Fibroblast of skin of left quadriceps (primary cell): ENCODE measurements at places on chromosomes 4 and X.

DNA sequence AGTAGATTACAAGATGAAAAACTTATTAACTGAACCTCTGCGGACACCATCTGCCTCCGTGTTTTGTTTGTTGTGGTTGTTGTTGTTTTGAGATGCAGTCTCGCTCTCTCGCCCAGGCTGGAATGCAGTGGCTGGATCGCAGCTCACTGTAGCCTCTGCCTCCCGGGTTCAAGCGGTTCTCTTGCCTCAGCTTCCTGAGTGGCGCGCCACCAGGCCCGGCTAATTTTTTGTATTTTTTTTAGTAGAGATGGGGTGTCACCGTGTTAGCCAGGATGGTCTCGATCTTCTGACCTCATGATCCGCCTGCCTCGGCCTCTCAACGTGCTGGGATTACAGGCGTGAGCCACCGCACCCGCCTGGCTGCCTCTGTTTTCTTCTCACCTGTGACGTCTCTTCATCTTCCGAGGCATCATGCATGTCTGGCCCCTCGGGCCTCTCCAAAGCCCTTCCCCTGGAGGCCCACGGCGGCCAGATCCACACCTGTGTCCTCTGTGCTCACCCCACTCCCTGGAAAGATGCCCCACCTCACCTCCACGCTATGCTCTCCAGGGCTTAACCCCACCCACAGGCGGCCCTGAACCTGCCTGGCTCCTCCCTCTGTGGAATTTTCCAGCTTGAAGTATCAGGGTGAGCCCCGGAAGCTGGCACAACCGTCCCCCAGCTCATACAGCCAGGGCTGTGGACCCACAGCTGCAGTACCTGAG, 77.0 kb upstream of the MXD4 start:
- no peak for DNase-seq

DNA sequence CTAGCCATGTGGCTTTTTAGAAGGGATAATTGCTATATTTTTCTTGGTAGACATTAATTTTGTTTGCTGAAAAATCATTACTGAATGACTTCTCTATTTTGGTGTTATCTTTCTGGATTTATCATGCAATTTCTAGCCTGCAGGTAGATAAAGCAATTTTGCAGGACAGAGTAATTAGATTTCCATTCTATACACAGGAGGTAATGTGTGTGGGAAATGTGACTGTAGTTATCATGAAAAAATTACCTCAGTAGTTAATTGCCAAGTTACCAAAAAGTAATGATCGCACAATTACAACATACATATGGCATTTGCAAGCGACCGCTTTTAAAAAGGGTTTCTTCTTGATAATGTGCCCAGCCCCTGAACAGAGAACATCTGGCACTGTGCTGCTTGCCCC, 66.1 kb downstream of the KIT start:
- no peak for DNase-seq

GRCh38 chrX:13005661-13006473, 31.0 kb downstream of the TMSB4X start:
- no peak for DNase-seq

- DNase-seq, result no peak
These were observed 397.6 kb upstream of the TENM3 start for GRCh38 chr4:181845617-181846016.

DNA sequence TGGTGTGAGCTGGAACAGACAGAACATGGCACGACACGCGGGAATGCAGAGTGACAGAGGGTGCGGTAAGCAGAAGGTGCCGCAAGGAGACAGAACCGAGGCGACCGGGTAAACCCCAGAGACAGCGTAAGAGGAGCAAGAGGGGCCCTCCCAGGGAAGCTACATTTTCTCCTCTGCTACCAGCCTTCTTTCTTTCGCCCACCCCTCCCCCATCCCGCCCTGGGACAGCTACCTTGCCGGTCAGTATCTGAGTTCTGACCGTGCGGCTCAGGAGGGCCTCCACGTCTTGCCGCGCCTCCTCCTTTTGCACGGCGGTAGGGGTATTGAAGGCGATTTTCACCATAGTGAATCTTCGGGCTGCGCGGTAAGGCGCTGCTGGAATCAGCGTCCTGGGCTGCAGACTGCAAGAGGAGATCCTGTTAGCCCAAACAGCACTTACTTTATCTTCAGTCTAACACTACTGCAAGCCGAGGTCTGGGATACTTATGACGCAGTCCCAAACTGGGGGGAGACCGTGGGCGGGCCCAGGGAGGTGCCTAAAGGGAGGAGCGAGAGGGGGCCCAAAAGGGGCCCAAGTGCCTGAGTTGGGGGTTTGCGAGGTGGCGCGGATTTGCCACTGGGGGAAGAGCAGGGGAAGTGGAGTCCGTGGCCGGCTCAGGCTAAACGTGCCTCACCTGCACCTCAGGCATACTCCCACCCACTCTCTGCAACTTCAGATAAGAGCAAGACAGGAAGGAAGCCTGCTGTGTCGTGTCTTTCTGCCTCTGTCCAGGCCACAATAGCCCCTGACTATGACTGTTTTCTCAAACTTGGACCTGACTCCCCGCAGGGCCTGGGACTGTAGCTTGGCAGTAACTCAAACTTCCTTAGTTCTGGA, at the start of gene ITM2A:
TSS of gene ITM2A (minus strand) at position 462 of the 877 bp plus-strand sequence. CDS start at position 343, 119 bp downstream.
- no peak for DNase-seq

DNA sequence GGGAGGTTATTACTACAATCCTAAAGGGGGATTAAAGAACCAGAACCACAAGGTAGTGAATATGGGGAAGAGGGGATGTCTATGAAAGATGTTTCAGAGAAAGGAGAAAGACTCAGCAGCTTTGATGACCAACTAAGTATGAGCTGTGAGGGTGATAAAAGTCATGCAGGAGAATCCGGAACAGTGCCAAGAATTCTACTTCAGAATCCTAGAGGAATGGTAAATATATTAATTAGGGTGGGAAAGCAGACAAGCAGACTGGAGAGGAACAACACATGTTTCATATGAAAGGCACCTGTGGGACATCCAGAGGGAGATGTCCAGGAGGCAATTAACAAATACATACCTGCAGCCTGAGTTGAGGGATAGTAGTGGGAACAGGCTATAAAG, 642.2 kb upstream of the DIPK2B start:
- no peak for DNase-seq

GRCh38 chrX:124300405-124300804, 32.1 kb upstream of the TEX13D start:
- DNase-seq, result no peak

DNA sequence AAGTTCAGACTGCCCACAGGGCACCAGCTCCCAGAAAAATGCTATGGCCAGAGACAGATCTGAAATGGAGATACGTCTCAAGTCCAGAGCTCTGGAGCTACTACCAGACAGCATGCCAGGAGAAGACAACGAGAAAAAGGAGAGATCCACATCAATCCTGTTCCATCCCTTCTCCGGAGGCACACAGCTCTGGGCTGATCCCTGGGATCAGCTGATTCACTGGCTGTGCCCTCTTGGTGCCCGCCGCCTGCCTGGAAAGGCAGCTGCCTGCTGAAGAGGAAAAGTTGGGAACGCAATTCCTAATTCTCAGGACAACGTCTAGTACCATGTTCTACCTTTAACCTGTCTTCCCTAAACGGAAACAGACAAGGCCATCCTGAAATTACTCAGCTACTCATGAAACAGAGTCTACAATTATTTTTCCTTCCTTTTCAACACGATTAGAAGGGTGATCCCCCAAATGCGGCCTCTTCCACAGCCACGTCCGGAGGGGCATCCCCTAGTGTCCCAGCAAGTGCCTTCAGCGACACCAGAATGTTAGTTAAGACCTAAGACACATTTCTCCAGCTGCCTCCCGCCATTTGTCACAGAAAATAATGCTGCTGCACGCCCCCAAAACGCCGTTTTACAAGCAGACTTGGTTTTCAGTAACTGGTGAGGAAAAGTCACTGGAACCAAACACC, 2.4 kb downstream of the ZFYVE28 start:
- DNase-seq, result no peak

- no peak for DNase-seq
These were observed 146.4 kb downstream of the PALLD start for GRCh38 chr4:168643111-168643795.

- no peak for DNase-seq
These were observed 117.8 kb upstream of the NKX1-1 start for GRCh38 chr4:1523907-1524636.

DNA sequence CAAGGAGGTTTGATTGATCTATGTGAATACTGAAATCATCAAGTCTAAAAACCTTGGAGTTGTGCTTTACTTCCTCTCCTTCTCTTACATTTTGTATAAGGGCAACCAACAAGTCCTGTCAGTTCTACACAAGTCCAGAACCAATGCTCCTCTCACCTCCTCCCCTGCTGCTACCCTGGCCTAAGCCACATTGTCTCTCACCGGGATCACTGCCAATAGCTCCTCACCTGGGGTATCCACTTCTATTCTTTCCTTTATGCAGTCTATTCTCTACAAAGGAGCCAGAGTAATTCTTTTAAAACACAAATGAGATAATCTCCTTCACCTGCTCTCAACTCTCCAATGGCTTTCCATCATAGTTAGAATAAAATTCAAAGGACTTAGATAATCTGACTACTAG, 13.3 kb upstream of the ARHGEF6 start:
- DNase-seq, result no peak

GRCh38 chrX:126701380-126701779, 118.1 kb upstream of the PRR32 start:
- no peak for DNase-seq

- no peak for DNase-seq
These were observed 1.1 kb downstream of the BMPR1B start for GRCh38 chr4:94758700-94759399.

DNA sequence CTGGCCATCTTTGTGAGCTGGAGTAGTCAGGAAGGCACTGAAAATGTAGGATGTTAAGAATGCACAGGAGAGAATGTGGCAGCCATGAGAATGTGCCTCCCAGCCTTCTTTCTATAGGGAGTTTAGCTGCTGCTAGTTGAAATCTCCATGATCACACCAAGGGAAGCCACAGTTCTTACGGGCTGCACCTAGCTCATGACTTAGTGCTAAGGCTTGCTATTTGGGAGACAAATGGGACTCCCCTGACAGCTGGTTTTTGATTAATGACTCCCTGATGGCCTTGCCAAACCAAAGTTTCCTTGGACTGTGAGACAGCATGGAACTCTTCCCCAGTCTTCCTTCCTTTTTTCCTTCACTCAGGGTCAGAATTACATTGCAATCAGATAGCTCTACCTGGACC, 9.2 kb downstream of the CTSO start:
- no peak for DNase-seq

GRCh38 chr4:104740161-104740560, 245.5 kb upstream of the CXXC4 start:
- no peak for DNase-seq

- DNase-seq, result no peak
These were observed 1023.1 kb downstream of the SH3BGRL start for GRCh38 chrX:82224961-82225360.

DNA sequence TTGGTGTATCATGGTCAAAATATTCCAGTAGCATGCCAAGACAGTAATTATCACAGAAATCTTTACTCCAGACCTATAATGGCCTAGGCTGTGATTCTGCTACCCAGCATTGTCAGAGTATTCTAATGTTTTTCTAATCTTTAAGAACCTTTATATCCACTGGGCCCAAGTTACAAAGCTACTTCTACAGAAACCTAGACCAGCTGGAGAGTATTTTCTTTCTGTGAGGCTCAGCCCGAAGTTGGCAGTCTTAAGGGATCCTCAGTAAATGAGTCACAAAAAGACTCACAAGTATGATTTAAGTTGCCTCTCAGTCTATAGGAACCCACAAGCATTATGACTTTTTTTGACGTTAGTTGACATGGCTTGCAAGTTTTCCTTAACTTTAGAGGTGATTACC, 638.5 kb upstream of the FAM241A start:
- DNase-seq, result peak; percentile 65

- DNase-seq, result no peak
These were observed 22.4 kb downstream of the TLR2 start for GRCh38 chr4:153706519-153706918.

DNA sequence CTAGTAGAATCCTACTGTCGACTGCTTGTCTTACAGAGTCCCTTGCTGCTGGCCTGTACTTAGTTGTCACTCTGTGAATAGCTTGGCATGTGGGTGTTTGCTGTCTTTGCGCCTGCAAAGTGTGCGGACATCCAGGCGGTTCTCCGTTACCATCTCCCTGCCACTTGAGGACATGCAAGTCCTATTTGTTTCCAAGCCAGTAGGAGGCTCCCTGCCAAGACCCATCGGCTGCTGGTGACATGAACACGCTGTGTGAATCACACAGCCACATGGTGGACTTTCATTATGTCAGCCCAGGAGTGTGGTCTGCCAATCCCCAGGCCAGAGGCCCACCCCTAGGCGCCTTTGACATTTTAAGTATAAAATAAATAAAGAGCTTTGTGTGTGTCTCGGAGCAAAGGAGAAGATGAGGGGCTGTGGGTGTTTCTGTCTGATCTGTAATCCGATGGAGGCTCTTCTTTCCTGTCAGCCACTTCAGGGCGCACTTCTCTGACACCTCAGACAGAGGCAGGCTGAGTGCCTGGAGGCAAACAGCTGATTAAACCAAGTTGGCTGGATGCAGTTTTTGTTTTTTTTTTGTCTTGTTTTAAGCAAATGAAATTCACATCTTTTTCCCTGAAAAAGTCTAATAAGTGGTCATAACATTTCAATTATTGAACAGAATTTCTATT, 51.5 kb downstream of the ALPK1 start:
- peak; percentile 3 for DNase-seq

DNA sequence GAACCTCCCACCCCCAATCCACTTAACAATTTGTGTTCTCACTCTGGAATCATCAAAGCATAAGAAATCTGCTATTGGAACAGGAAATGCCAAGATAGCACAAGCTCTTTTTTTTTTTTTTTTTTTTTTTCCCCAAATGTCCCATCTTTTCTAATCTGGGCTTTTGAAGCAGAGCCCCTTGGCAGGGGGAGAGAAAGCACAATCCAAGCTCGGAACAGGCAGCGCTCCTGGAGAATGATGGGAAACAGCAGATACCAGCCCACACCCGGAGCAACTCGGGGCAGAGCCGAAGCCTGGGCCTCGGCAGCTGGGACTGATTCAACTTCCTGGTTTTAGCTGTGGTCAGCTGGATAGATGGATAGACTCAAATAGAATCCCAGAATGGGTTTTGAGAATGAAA, 235.1 kb downstream of the QDPR start:
- DNase-seq, result peak; percentile 9

- DNase-seq, result peak; percentile 20
These were observed 58.2 kb upstream of the DKK2 start for GRCh38 chr4:107094332-107094731.

DNA sequence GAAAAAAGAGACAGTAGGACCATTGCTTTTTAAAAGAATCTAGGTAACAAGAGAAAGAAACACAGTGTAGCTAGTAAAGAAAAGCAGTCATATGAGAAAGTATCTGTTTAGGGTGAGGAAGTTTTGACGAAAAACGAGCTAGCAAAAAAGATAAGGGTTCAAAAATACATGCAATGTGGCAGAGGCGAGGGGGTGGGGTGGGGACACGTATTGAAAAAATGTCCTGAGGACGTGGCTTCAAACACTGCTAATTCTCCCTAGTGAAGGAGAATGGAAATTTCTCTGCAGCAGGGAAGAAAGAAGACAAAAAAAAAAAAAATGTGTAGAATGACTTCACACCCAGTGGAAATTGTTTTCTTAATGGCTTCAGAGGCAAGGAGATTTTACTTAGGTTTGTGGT, 856.4 kb upstream of the INTU start:
- DNase-seq, result no peak

DNA sequence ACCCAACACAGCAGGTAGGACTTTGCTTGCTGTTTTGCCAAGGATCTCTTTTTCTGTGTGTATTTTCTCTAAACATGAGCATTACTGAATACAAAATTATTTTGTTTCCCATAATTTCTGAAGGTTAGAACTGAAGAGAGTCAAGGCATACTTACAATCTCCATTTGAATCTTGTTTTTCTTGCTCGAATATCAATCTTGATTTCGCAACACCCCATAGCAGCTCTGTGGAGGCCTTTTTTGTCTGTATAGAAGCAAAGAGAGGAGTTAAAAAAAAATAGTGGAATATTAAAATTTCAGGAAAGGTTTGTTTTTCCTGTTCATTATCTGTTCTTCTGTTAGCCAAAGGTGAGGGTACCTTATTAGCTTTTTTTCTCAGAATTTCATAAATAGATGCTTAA, 92.9 kb downstream of the TNIP2 start:
- DNase-seq, result no peak
